ENCODE measurements at places on chromosomes 2 and 18.
A peak's percentile ranks its signal among the peaks of the same experiment; 100 is the strongest.

GRCh38 chr2:23286031-23286757 is 98.8 kb upstream of the KLHL29 start:
- no peak for DNase-seq

DNA sequence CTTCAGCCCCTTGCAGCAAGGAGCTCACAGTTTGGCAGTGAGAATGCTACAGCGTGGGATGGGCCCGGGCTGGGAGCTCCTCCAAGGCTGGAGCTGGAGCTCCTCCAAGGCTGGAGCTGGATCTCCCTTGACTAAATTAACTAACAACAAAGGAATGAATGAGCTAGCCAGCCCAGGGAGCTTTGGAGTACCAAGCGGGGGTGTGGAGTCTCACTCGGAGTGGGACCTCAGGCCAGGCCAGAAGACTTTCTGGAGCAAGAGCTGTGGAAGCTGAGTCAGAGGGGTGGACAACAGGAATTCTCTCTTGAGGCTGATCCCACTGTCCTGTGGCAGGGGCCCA is 244.7 kb upstream of the HS6ST1 start:
- DNase-seq, result no peak

DNA sequence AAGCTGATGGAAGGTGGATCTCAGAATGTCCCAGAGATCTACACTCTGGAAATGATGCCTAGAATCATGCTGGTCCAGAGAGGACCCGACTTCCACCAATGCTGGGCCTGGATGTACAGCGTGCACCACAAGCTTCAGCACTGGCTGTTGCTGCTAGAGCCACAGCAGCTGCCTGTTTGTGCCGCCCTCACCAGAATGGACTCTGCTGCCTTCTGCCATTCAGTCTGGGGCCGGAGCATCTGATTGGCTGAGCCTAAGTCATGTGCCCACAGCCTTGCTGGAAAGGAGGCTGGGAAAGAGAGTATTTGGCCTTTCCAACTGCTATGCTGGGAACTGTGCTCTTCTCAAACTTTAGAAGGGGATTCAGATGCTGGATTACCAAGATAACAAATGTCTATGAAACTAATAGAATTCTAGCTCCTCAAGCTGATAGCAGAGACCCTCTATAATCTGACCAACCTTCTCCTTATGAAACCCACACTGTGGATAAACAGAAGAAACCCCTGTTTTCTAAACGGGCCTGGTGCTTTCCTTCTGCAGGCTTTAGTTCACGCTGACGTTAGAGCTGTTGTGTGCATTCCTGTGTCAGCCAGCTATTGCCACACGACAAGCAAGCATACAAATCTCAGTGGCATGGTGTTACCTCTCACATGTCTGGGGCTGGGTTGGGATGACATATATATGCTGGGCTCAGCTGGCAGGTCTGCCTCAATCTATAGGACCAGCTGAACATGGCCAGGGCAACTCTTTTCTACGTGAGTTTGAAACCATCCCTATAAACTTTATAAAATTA is 4.1 kb upstream of the LOXHD1 start:
- no peak for DNase-seq

DNA sequence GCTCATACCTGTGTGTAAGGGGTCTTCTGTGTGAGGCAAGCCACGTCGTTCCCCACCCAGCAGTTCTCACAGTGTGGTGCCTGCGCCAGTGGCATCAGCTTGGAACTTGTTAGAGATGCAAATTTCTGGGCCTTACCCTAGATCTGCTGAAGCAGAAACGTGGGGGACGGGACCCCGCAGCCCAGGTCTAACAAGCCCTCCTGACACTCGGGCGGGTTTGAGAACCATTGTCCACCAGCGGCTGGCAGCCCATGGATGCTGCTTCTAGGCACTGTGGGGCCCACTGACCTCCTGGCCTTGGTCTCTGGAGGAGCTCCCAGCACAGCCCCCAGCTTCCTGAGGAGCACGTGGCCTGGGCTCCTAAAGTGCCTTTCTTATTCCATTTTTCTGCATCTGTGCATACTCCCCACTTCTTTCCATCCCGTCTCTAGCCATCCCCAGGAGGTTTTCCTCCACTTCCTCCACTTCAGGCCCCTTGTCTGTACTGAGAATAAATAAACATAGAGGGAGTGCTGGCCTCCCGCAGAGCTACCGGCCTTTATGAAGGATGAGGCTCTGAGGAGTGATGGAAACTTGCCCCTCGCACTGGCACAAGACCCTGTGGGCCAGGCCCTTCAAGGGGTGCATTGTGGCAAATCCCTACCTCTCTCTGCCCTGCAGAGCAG is 94.3 kb downstream of the GALR1 start:
- DNase-seq, result no peak

DNA sequence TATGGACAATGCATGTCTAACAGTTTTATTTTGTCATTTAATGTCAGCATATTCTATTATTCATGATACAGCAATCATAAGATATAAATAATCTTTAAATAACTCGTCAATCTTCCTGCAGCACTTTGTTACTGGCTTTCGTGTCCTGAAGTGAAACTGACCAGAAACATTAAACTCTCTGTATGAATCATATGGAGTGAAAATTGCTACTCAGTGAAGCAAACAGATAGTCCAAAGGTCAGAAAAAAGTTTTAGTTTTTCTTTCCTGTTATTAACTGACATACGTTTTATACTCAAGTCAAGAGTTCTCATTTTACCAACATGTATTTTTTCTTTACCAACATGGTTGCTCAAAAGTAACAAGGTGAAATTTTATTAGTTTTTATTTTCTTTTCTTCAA is 106.8 kb upstream of the GALNT5 start:
- no peak for DNase-seq

- DNase-seq, result peak; percentile 84
These were observed 56.2 kb downstream of the ARHGEF33 start for GRCh38 chr2:38945911-38946310.

- DNase-seq, result no peak
These were observed 864 bp upstream of the MYL12A start for GRCh38 chr18:3246635-3247239.

- DNase-seq, result no peak
These were observed 31.5 kb upstream of the HAAO start for GRCh38 chr2:42823744-42824453.

DNA sequence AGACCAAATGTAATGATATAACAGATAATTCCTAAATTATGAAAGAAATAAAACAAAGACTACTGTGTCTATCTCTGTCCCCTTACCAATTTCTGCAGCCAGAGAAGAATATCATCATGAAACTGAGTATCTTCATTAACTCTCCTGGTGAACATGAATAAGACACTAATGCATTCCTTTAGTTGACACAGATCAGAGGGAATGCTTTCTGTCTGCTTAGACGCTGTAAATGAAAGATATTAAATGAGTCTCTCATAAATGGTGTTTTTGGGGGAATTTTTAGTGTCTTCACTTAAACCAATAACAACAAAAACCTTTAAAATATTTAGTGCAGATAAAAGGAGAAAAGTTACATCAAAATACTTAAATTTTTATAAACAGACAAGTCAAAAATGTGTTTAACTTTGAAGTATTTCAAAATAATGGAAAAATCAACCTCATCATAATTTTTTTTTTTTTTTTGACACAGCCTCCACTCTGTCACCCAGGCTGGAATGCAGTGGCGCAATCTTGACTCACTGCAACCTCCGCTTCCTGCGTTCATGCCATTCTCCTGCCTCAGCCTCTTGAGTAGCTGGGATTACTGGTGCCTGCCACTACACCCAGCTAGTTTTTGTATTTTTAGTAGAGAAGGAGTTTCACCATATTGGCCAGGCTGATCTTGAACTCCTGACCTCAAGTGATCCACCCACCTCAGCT is 16.0 kb downstream of the EPG5 start:
- DNase-seq, result no peak

GRCh38 chr2:154710685-154711084 is 12.2 kb downstream of the KCNJ3 start:
- no peak for DNase-seq

DNA sequence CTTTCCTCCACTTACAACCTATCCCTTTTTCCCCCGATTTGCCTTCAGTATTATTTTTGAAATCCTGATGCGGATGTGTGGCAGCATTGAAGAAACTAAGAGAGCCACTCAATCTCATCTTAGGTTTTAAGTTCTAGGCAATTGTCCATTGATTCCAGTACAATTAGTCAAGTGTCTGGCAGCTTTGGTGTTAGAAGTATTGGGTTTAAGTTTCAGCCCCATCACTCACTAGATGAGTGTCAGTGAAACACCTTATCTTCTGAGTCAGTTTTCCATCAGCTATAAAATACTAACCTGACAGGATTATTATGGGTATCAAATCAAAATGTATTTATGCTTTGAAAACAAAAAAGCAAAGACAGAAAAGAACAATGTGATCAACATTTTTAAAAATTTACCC is 16.8 kb upstream of the CUL3 start:
- DNase-seq, result no peak

GRCh38 chr2:162103443-162104009 is 29.5 kb upstream of the DPP4 start:
- DNase-seq, result no peak

- DNase-seq, result no peak
These were observed 17.2 kb upstream of the ITGAV start for GRCh38 chr2:186572705-186573104.

DNA sequence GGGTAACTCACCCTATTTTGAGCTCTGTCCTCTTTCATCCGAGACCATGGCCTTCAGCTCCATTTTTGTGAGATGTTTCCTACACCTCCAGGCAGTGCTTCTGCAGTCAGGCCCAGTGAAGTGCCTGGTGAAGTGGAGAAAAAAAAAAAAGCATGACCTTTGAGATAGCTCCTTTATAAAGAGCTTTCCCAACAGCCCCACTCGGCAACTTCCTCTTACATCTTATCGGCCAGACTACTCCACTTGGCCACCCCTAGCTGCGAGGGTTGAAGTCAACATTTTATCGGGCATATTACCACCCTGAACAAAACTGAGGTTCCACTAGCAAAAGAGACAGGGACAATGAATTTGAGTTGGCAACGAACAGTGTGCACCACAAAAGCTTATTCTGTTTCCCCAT is 124.8 kb upstream of the RNF152 start:
- DNase-seq, result no peak

GRCh38 chr2:181846399-181847197 is 44.9 kb upstream of the ITPRID2 start:
- DNase-seq, result no peak

- DNase-seq, result no peak
These were observed 53.1 kb downstream of the EHD3 start for GRCh38 chr2:31286961-31287550.

DNA sequence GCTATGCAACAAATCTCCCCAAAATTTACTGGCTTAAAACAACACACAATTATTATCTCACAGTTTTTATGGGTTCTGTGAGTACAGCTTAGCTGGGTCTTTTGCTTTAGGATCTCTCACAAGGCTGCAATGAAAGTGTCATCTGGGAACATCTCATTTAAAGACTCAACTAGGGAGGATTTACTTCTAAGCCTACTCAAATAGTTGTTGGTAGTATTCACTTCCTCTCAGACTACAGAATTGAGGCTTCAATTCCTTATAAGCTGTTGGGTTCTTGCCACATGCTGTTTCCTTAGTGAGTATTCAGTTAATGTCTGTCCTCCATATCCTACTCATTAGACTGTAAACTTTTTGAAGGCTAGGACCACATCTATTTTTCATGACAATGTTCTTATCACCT is 72.3 kb downstream of the MDH1 start:
- no peak for DNase-seq

DNA sequence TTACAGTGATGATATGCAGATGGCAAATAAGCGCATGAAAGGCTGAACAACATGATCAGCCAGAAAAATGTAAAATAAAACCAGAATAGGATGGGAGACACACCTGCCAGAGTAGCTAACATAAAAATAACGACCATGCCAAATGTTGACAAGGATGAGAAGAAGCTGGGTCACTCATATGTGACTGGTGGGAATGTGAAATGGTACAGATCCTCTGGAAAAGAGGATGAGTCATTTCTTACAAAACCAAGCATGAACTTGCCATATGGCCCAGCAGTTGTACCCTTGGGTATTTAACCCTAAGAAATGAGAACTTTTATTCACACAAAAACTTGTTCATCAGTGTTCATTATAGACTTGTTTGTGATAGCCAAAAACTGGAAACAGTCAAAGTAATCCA is 143.8 kb downstream of the SH3BP4 start:
- no peak for DNase-seq

DNA sequence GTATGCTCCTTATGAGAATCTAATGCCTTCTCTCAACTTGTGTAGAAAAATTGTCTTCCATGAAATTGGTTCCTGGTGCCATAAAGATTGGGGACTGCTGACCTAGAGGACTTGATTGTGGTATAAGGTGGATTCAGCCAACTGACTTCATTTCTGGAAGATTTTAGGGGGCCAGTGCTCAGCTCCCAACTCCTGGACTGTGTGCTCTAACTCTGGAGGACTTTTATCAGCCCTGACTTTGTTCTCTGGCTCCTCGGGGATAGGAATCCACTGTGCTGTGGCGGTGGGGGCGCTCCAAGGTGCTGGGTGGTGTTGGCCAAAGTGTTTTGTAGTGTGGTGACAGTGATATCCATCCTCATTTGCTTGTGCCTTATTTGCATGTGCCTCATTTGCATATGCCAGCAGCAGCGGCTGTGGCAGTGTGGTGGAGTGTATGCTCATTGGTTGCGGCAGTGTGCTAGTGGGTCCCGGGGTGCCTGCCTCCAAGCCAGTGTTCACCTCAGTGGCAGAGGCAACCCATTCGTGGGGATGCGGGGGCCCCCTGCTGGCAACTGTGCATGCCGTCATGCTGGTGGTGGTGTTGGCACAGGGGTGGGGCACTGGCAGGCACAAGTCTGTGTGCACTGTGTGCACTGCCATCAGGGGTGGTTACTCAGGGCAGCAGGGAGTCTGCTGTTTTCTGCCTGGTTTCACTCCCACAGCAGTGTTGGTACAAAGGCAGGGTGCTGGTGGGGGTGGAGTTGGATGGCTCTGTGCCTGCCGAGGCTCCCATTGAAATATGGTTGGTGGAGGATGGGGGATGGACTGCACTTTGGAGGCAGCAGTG is 19.6 kb downstream of the EHBP1 start:
- peak; percentile 28 for DNase-seq

DNA sequence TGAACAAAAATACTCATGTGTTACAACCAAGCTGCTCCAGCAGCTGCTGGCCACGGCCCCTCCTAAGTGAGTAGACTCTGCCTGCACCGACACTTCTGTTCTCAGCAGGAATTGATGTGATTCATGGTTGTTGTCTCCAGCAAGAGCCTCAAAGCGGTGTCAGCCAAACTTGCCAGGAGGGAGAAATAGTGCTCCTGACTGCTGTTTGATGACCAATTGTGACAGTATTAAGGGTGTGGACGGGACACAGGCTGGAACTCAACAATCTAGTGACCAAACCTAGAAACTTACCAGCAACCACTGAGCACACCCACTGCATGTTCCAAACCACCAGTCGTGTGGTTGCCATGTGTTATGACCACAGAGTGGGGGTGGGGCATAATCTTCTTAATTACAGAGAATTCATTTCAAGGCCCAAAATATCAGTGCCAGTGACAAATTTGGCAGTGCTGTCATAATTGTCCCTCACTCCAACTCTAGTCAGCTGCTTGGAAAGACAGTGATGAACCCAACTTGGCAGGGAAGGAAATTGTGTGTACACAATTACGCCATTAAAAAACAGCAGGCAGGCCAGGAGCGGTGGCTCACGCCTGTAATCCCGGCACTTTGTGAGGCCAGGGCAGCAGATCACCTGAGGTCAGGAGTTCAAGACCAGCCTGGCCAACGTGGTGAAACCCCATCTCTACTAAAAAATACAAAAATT is 30.4 kb downstream of the FBLN7 start:
- no peak for DNase-seq

Measured in KBM-7 (cell line).